Eye (tissue), 1 donor: ENCODE measurements at places on chromosomes 1 and 21.

GRCh38 chr21:21162786-21163185 is 164.6 kb downstream of the NCAM2 start:
- no peak for DNase-seq

DNA sequence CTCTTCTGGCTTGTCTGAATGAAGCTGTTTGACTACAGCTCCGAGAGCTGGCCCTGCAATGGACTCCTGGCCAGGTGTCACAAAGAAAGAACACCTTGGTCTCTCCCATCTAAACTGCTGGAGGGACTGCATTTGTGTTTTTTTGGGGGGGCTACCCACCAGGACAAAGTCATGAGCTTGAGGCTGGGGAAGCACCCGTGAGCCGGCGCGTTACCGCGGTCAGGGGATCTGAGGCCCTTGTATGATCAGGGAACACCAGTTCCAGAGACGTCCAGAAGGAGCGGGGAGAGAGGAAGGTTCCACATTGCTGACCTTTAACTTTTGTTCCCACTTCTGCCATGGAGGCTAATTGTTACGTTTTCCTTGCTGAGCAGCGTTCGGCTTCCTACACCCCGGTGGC is 84.5 kb upstream of the C1orf174 start:
- DNase-seq = no peak

DNA sequence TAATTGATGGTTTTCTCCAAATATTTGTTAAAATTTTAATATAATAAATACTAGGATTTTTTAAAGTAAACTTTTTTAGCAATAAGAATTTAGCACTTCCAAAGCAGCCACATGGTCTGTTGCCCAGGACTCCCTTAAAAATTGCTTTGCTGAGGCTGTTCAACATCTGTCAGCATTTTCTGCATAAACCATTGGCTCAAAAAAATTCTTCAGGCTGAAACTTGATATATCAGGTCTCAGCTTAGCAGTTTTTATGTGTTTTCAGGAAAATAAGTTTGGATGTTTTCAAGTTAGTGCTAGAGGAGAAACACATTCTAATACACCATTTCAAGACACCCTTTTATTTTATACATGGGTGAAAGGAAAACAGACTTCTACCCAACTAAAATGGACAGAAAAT is 69.1 kb upstream of the C1orf105 start:
- peak; percentile 54 for DNase-seq

DNA sequence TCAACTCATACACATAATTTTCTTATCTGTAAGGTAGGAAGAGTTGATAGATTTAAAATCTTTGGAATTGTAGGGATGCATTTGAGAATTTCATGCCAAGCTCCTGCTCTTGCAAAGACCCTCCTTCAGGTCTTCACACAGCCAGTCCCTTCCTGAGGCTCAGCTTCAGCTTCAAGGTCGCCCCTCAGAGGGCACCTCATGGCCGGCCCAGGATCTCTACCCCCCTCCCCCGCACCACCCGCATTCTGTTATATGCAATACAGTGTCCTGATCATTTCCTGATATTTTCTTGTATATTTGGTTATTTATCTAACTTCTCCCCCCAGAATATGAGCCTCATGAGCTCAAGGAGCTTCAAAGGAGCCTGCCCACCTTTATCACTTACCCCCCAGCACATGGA is 47.0 kb upstream of the BACE2 start:
- DNase-seq = no peak

DNA sequence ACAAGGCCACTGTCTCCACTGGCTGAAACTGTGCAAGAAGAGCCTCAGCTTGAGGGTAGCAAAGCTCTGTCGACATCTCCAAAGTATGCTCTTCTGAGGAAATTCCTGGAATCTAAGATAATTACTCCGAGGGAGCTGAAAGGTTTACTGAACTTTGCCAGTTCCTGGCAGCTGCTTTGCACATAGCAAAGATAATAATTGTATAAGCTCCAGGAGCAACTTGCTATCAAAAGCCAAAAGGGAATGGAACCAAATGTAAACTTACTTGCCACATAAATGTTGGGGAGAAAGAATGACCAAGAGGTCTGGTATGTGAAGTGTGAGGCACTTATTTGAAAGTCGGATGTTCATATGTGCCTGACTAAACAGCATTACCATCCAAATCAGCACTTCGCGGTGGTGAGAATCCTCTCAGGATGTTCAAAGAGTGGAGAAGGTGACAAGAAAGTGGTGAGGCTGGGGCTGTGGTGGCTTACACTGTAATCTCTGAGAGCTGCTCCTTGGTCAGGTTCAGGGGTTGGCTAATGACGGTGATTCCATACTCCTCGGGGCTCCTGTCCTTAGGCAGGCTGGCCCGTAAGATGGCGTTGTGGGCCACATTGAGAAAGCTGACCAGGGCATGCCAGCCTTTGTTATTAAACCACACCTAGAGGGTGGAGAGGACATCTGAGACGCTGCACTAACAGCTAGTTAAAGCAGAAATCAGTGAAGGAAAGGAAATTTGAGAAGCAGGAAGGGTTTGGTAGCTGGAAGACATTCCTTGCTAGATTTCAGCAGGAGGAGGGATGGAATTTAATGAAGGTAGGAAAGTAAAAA is 100.0 kb downstream of the ABCA4 start:
- peak; percentile 18 for DNase-seq

DNA sequence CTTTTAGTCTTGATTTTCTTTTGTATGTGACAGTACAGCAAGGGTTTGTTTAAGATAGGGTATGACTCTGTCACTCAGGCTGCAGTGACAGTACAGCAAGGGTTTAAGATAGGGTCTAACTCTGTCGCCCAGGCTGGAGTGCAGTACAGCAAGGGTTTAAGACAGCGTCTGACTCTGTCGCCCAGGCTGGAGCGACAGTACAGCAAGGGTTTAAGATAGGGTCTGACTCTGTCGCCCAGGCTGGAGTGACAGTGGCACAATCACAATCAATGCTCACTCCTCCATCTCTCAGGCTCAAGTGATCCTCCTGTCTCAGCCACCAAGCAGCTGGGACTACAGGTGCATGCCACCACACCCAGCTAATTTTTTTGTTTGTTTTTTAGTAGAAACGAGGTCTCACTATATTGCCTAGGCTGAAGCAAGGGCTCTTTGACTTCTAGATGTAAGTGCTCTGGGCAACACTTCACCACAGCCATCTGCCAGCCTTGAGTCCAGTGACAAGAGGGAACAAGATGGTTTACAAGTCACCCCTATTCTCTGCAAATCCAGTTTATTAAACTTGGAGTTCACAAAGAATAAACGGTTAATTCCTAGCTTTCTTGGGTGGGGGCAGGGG is 965 bp upstream of the SH2D5 start:
- no peak for DNase-seq

DNA sequence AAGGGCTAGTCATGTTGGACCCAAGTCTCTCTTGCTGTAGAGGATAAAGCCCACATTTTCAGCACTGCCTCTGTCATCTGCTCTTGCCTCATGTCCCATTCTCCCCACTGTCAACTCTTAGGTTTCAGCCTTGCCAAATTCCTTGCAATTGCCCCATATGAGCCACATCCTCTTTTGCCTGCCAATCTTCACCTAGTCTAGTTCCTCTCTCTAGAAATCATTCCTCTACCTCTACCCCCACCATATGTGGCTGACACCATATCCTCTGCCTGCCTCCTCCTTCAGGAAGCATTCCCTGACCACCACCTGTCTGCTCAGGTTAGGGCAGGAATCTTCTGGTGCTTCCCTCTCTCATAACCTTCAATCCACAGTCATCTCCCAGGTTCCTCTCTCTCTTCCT is 38.2 kb downstream of the SLC9A1 start:
- no peak for DNase-seq

- no peak for DNase-seq
Measured at GRCh38 chr1:112232848-112233247, 163.2 kb upstream of the CTTNBP2NL start.

GRCh38 chr1:229690662-229691061 is 64.6 kb downstream of the URB2 start:
- DNase-seq = no peak
